Cortex of kidney (tissue), 1 donor: ENCODE measurements at places on chromosomes 1 and 21.

DNA sequence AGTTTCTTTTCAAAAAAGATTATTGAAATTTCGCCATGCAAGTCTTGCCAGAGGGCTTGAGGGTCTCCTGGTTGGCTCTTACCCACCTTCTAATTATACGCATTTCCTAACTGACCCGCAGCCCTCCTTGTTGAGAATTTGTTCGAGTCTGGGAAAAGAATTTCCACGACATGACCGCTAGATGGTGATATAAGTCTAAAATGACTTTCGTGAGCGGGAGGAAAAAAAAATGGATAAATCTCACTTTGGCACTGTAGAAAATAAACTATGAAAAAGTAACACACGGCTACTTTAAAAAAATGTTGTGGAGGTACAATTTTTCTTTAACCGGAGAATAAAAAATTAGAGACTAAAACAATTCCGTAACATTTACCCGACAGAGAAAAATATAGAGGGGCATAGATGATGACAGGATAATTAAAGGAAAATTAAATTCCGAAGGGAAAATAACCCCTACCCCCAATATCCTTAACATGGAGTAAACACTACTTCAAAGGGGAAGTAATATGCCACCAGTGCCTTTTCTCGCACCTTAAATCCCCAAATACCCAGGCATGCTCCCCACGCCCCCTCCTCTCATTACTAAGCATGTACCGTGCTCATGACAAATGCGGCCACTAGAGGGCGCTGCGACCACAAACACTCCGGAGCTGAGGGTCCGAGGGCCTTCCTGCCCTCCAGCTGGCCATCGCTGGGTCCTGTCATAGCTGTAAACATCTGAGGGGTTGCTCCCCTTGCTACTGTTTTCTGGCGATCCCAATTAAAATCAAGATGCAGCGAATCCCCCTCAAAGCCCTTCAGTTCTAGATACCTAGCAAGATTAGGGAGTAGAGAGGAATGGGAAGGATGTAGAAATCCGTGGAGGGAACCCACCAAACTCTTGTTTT lies 266.9 kb downstream of the ASTN1 start:
- DNase-seq, result no peak

GRCh38 chr1:27522432-27523336 lies 32.7 kb upstream of the WASF2 start:
- DNase-seq, result no peak

- DNase-seq, result no peak
Measured at GRCh38 chr1:68375919-68376318, 73.8 kb downstream of the RPE65 start.

- no peak for DNase-seq
Measured at GRCh38 chr21:33419538-33420123, 16.4 kb downstream of the IFNGR2 start.

- no peak for DNase-seq
Measured at GRCh38 chr1:213899413-213899812, 88.4 kb upstream of the PROX1 start.
